Retinal pigment epithelial cell (primary cell): ENCODE measurements at places on chromosomes 12 and 14.

GRCh38 chr14:69398818-69399210 is 322 bp downstream of the SLC39A9 start:
- no peak for DNase-seq

- no peak for DNase-seq
These were observed 352.7 kb downstream of the AEBP2 start for GRCh38 chr12:19792028-19792427.

DNA sequence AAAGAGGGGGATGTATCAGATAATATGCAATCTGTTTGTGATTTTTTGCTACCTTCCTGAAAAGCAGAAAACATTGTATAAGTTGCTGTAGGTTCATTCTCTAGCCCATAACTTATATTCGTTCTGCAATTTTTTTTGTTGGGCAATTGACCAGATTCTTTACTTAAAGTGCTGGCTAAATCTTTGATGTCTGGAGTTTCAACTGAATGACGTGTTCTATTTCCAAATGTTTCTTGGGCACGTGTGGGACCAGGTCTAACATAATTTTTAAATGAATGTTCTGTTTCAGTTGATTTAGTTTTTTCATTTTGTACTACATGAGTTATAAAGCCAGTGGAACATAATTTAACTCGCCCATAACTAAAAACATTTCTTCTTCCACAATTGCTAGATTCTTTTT is 3.8 kb downstream of the MLH3 start:
- no peak for DNase-seq

GRCh38 chr14:82724316-82724715 is 1190.7 kb upstream of the SEL1L start:
- no peak for DNase-seq

GRCh38 chr12:103986829-103987228 is 21.2 kb downstream of the TDG start:
- DNase-seq, result no peak
